ENCODE measurements at places on chromosomes 2 and 18. TPM values are rescaled to one million over a fixed set of nuclear protein-coding genes. Genes with fewer than 3 reads are reported as not detected.

GRCh38 chr2:14401873-14402272, 230.6 kb upstream of the LRATD1 start:
- peak; percentile 14 for DNase-seq

The FER1L5 gene
- total RNA-seq = 1.6 TPM

DNA sequence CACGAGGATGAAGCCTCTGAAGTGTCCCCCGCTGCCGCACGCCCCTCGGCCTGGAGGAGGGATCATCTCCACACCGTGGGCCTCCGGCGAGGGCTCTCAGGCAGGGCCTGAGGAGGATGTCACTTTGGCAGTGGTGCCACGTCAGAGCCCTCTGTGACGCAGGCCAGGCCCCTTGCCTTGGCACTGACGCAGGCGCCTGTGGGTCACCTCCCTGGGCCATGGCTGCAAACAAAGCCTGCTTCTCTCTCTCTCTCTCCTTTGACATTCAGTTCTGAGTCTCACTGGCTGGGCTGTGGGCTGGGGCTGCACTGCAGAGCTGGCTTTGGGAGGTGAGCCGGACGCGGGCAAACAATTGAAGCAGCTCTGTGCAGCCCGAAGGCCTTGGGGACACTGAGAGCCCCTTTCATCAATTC, 273.7 kb downstream of the TWIST2 start:
- no peak for DNase-seq

The LONRF2 gene
- 27.9 TPM for total RNA-seq

The AQP12B gene
- not detected for total RNA-seq

GRCh38 chr2:151899156-151899555, 70.9 kb upstream of the ARL5A start:
- no peak for DNase-seq

The ASXL2 gene
- 29.7 TPM for total RNA-seq

DNA sequence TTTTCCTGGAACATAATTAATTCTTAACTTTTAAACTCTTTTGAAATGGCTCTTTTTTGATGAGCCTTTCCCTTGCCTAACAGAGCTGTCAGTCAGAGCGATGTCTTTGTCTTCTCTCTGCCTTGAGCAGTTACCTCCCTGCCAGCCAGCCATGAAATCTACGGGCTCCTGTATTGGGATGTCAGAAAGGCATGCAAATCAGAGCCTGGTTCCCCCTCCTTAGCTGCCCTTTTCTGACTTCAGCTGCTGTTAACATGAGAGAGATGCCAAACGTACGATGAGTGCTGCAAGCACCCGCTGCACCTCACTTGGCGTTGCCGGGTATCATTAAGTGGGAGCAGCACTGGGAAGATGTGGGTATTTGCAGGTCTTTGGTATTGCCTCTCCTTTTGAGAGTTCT, 131.4 kb upstream of the BOD1L2 start:
- no peak for DNase-seq

DNA sequence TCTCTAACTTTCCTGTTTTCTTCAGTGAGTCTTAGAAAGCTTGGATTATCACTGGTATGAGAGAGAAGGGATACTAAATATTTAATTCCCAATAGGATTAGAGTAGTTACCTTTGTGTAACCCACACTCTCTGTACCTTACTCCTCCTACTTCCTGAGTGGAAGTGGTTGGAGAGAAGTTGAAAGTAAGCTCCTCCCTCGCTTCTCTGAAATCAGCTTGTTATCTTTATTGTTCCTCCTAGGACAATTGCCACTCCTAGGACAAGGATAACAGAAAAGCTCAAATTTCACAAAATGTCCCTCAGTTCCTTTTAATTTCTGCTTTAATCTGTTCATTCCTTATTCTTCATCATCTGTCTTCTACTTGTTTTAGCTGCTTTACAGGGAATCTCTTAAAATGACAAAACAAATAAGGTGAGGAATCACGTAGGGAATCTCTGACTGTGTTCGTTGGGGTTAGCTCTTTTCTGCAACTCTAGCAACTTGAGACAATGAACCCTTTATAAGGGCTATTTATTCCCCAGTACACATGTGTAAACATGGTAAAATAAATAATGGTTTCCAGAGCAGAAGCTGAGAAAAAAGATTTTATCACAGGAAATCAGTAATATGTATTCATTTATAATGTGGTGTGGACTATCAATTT, 8.6 kb downstream of the ITPRID2 start:
- no peak for DNase-seq

The EVA1A gene
- 22.1 TPM for total RNA-seq

GRCh38 chr2:195592105-195592504, 64.9 kb upstream of the SLC39A10 start:
- no peak for DNase-seq

GRCh38 chr2:69588403-69588802, 55.1 kb downstream of the AAK1 start:
- no peak for DNase-seq

GRCh38 chr2:178273787-178274360, 79.6 kb downstream of the OSBPL6 start:
- no peak for DNase-seq

DNA sequence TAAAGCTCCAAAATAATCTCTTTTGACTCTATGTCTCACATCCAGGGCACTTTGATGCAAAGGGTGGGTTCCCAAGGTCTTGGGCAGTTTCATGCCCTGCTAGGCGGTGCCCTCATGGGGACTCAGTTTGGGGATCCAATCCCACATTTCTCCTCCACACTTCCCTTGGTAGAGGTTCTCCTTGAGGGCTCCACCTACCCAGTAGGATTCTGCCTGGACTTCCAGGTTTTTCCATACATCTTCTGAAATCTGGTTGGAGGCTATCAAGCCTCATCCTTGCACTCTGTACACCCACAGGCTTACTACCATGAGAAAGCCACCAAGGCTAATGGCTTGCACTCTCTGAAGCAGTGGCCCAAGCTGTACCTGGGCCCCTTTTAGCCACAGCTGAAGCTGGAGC, 49.8 kb upstream of the ERMN start:
- no peak for DNase-seq

GRCh38 chr2:207313947-207314346, 148.2 kb upstream of the KLF7 start:
- no peak for DNase-seq

The NYAP2 gene
- total RNA-seq = not detected

DNA sequence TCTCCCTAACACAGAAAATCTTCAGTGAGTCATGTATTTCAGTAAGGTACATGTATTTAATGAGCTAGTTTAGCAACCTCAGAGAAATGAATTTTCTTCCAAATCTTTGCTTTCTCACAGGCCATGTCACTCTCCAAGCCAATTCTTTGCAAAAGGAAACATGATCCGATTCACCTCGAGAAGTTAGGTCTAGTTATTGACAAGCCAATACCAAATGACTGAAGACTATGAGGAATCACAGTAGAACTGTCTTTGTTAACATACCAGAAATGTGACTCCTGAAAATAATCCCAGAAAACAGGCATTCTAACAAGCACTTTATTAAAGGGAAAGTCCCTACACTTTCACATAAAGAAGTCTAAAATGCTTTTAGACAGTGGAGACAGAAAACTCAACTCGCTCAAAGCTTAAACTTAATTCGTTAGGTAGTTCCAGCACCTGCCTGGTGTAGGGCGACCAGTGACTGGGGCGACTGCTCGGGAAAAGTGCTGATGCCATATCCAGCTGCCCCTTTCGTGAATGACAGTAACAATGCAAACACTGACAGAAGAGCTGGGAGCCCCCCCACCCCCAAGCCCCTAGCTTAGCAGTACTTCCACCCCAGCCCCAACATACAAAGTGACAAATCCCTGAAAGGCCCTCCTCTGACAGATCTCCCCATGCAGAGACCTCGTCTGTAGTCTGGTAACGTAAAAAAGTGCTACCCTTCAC, 1.8 kb downstream of the MEMO1 start:
- no peak for DNase-seq

The RTP5 gene
- total RNA-seq = not detected

The RALB gene
- 81.3 TPM for total RNA-seq

DNA sequence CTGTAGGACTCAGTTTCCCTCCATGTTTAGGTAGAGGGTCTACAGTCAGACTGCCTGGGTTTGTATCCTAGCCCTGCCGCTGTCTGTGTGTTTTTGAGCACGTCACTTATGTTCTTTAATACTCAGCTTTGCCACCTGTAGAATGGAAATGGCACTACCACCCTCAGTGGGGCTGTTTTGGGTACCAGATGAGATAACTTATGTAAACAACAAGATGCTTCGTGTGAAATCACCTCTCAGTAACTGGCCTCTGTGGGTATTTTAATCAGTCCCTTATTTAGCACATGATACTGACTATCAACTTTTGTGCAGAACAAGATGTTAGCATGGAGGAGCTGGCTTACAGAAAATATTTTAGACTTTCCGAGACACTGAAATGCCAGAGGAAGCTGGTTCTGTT, 296.0 kb downstream of the LRRTM1 start:
- no peak for DNase-seq

The DSEL gene
- total RNA-seq = 12.6 TPM

DNA sequence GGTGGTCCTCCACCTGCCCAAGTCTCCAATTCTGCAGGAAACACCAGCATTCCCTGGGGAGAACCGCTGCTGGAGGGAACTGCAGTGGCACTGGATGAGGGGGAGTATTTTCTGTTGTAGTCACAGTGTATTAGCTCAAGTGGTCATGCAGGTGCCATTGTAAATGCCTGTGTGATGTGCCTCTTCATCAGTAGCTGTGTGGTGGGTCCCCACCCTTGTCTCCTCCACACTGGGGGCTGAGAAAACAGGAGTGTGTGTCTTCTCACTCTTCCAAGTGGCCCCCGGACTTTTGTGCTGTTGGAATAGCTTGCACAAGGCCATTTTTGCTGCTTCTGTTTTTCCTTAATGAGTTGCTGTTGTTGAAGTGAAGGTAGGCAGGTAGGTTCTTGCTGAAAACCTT, 8.7 kb downstream of the NCK2 start:
- no peak for DNase-seq

DNA sequence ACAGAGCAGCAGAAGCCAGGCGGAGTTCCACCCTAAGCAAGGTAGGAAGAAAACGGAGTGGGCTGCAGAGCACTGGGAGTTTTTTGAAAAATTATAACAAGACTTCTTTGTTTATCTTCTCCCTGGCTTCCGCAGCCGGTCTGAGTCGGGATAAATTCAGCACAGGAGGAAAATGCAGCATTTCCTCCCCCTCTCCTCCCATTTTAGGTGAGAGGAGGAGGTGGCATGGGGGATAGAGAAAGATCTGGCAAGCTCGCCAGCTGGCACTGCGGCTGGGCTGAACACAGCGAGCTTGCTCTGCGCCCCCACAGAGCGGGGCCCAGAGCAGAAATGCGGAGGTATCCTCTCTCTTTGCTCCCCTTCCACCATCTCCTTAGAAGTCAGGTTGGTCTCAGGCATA, 17.7 kb upstream of the CHRNA1 start:
- DNase-seq = no peak

The HOXD10 gene
- total RNA-seq = 6.8 TPM

- DNase-seq = no peak
Measured at GRCh38 chr2:177244244-177244771, 20.2 kb downstream of the NFE2L2 start.

GRCh38 chr2:3848776-3849175, 145.4 kb downstream of the DCDC2C start:
- DNase-seq = no peak

DNA sequence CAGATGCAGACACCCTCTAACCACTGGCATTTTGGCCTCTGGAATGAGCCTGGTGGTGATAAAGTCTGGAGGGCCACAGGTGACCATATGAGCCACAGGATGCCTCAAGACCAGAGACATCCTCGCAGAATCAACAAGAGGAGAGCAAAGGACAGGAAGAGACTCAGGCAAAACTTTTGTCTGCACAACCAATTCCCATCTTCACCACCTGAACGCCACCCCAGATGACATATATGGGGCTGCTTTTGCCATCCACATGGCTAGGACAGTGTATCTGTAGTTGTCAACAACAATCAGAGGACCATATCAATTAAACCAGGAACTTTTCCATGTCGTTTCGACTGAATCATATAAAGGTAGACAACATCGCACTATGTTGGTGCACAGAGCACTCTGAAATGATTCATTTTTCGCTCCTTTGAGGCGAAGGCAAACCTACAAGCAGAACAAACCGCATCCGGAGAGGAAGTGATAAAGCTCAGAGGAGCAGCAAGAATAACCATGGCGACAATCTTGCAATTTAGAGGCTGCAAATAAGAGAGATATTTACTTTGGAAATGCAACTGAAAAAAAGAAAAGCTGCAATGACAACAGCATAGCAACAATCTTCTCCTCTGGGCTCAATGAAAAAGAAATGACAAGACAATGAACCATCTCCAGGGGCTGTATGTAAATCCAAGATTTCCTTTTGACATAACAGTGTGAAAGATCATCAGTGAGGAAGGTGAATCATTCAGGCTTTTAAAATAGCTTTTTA, 204.5 kb downstream of the ARL4C start:
- no peak for DNase-seq

The RAPGEF4 gene
- 26.2 TPM for total RNA-seq

- no peak for DNase-seq
Measured at GRCh38 chr18:11883153-11883552, 25.0 kb downstream of the MPPE1 start.

DNA sequence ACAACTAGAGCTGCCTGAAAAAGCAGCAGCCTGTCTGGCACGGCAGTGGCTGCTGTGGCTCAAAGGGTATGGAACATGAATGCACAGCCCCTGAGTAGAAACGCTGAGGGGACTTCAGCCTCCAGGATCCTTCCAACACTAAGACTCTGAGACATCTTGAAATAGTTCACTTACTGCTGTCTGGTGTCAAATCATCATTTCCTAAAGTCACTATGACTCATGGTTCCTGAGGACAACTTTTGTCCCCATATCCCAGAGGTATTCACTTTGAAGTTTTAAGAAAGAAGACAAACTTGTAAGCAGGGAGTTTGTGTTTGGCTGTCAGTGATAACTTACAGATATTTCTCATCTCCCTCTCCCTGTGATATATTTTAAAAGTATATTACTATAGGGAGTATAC, 33.3 kb upstream of the NEB start:
- DNase-seq = no peak

The PROM2 gene
- 1.5 TPM for total RNA-seq

The ALLC gene
- total RNA-seq = not detected

- DNase-seq = no peak
Measured at GRCh38 chr2:64888591-64889309, 100.4 kb upstream of the SLC1A4 start.

DNA sequence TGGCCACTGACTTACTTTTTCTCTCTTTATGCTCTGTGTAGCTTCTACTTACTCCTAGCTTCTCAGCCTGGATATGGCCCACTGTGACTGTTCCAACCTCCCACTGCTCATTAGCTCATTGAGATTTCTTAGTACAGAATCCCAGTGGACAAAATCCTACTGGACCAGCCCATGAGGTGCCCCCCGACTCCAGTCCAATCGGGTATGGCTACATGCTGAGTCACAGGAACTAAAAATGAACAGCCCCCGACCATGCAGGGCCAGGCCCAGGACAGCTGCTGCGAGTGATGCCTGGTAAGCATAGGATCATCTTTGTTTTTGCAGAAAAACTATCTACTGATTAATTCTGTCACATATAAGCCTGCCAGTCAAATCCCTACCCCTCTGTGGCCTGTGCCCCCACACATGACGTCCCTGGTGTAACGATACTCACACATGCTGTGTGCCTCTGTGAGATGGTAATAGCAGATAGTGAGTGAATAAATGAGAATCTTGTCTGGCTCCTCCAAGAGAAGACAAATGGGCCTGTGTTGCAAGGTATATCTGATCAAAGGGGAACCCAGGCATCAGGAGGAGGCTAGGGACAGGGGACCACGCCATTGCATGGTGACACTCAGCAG, 85.9 kb upstream of the KLF7 start:
- no peak for DNase-seq

The SERPINB4 gene
- not detected for total RNA-seq

GRCh38 chr18:11071300-11071699, 78.1 kb downstream of the PIEZO2 start:
- DNase-seq = no peak
